HT-29 (cell line): ENCODE measurements at places on chromosomes 4 and X.
A peak's percentile ranks its signal among the peaks of the same experiment; 100 is the strongest.

DNA sequence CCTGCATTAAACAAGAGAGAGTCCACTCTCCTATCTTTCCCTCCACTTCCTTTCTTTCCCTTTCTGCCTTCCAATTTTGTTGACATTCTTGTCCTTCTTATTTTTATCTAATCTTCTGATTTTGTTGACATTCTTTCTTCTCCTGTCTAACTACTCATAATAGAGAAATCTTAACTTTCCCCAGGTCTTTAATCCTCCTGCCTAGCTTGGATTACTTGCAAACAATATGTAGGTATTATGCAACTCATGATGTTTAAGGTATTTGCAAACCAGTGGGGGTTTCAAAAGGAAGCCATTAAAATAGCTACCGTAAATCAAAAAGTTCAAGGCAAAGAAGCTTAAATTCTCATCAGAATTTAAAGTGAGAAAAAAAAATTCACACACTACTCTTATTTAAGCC lies 53.9 kb downstream of the PROM1 start:
- no peak for DNase-seq

GRCh38 chrX:12021698-12022097 lies 116.6 kb upstream of the FRMPD4 start:
- no peak for DNase-seq

DNA sequence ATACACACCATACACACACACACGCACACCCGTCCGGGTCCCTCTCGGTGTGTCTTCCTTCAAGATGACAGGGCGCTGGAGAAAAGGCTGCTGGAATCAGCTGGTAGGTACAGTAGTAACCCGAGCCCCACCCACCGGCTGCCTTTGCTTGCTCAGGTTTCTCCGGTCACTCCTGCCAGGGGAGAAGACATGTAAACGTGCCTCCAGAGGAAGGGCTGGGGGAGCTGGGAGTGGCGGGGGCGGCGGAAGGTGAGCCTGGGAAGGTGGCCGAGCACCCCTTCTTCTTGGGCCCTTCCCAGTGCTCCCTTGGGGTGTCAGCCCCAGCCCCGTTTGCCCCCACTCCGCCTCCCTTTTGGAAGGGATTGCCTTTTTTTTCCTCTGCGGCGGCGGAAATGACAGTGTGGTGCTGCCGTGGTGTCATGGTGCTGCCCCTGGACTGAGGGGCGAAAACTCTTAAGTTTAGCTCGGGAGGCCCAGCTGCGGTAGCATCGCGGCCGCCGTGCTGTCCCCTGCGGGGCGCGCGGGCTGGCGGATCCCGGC lies at the start of gene MID2:
Gene MID2, plus strand, starts transcription at position 169 of the 540 bp plus-strand sequence. CDS start 561 bp downstream, outside the sequence.
- peak; percentile 52 for DNase-seq

DNA sequence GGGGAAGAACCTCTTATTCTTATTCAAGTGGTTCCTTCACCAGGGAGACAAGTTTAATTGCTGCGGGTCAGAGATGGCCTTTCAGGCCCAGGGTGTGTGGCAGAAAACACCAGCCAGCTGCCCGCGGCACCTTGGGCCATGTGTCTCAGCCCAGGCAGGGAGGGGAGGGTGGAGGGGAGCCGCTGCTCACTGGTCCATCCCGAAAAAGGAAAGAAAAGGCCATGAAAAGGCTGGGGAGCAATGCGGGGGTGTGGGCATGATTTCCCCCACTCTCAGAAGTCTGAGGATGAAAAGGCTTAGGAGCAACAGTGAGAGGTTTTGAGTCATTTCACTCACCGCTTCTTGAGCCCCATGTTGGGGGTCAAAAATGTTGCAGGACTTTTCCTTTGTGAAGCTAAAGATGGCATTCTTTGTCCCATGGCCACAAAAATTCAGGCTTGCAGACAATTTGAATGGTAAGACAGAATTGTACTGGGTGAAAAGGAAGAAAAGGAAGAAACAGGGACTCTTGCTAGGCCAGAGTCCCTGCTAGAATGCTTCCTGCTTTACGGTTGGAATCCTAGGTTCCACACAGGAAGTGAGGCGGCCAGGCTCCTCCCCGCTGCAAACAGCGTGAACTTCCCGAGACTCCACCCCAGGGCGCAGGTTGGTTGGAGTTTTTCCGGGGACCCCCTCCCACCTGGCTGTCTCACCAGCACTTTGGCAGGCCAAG lies 17.4 kb upstream of the FAM47E start:
- peak; percentile 76 for DNase-seq

DNA sequence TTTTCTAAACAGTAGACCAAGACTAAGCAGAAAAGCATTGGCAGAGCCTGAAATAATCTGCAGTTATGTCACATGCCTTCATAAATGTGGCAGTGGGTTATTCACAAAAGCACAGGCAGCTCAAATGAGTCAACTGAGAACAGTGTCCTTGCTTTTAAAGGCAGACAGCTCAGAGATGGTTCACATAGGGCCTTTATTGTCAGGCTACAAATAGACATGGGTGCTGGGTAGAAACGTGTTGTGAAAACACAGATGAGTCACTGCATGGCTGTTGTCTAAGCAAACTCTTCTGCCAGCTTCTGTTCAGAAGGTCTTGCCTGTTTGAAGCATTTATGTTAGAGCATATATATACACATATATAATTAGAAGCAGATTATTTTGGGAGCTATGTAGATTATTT lies 118.0 kb downstream of the SLC4A4 start:
- DNase-seq: peak; percentile 13

DNA sequence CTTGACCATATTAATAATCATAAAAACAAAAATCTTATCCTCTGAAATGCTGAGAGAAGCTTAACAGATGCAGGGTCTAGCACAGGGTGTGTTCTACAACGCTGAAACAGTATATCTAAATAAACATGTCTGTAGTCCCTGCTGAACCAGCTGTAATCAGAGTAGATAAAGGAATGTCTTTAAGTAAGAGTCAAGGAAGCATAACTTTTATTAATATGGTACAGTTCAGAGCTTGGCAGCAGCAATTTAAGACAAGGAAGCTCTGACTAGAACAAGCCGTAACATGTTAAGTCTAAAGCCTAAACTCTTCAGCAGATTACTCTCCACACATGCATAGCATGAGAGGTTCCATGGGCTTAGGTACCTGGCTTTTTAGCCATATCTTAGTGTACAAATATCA lies 36.1 kb downstream of the NFKB1 start:
- DNase-seq: no peak

DNA sequence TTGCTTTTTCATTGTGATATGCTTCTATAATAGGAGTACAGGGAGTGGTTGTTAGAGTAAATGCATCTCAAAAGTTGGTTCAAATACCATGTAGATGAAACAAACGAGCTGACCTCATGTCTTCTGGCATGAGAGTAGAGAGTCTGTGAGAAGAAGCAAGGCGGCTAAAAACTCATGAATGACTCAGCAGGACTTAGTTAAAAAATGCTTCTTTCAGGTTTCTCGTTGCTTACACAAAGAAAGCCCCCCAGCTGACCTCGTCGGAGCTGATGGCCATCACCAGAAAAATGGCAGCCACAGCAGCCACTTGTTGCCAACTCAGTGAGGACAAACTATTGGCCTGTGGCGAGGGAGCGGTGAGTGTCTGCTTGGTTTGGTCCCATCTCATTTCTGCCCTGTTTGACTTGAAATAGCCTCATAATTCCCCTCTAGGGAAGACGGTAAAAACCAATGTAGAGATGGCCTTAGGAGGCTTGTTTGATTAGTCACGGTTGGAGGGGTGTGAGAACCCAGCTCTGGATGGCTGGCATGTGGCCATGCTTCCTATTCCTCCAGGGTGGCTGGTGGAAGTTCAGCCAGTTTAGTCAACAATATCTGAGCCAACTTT lies 14.5 kb downstream of the AFP start:
- DNase-seq: no peak

GRCh38 chr4:42995343-42995944 lies 102.9 kb downstream of the GRXCR1 start:
- peak; percentile 23 for DNase-seq

DNA sequence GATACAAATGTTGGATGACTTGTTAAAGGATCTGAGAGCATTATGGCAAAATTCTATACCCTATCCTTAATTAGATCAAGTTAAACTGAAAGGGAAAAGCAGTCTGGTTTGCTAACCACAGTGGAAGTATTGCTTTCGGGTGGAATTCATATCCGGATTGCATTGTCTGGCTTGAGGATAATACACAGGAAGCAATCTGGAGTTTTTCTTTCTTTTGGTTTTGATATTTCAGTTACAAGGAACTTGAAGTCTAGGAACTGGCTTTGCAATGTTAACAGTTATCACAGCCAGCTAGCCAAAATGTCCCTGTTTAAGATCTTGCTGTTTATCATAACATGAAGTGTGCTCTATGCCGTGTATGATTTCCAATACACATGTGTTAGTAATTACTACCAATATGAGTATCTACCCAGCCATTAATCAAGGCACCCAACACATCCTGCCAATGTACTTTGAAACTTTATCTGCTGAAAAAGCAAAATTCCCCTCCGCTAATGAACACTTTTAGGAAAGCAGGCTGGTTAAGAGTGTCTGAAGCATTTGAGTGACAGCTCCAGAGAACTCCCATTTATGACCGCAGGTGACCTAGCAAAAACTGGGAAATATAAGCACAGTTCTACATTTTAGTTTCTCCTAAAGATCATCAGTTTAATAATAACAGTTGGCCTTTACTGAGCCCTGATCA lies 146.4 kb downstream of the PALLD start:
- no peak for DNase-seq

GRCh38 chr4:179165000-179165738 lies 1722.9 kb upstream of the AGA start:
- DNase-seq: no peak

GRCh38 chr4:87414816-87415215 lies 7.6 kb upstream of the NUDT9 start:
- no peak for DNase-seq

DNA sequence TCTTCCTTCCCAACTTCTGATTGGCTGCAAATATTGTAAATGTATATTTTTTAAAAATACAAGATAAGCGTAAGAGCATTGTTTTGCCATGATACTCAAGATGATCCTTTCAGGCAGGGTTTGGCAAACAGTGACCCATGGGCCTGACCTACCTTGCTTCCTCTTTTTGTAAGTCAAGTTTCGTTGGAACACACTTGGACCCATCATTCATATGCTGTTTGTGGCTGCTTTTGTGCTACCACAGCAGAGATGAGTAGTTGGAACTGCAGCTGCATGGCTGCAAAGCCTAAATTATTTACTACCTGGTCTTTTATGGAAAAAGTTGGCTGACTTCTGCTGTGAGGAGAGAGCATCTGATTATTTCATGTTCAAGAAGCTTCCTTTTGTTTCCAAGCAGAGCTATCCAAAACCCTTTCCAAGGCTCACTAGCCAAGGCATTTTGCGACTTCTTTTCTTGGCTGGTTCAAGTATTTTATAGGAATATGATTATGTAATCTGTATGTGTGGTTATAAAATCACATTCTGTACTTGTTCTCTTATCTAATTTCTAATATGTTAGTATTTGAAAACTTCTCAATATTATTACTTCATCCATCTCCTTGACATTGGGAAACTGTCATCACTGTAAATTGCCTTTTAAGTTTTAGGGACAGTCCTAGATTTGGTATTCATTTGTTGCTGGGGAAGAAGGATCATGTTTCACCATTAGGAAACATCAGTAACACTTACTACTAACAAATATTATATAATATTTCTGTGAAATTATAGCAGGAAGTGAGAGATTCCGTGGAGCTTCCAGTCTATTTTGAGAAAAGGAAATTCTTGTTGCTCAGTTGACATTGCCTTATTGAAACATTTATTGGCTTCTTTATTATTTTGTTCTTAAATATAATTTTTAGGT lies 109.2 kb downstream of the ARHGAP10 start:
- DNase-seq: no peak

DNA sequence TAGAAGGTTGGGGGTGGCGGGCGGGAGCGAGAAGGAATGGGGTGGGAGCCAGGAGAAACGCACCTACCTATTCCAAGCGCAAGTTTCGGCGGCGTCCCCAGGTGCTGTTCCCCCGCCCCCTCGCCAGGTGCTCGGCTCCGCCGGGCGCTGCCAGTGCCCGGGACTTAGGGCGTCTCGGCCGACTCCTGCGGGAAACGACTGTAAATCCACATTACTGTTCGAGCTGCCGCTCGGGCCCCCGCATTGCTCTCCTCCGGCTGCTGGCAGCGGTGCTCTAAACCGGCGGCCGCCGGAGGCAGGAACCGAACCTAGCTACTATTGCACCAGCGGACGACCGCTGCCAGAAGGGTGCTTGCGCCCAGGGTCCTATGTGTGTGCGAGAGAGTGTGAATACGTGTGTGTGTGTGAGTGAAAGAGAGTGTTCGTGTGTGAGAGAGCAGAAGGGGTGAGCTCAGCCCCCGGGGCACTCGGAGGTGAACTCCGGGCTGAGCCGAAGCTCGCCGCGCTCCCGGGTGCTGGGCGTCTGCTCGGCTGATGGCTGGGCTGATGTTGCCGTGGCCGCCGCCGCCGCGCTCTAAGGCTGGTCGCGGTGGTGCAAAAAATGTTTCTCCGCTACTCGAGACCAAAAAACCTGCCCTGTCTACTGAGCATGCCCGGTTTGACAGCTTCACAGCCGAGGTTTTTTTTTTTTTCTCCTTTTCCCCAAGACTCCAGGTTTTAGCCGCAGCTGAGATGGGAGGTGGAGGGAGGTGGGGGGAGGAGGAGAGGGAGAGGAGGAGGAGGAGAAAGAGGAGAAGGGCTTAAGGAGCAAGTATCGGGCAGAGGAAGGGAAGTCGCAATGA lies 115.7 kb upstream of the TEX13C start:
- no peak for DNase-seq

DNA sequence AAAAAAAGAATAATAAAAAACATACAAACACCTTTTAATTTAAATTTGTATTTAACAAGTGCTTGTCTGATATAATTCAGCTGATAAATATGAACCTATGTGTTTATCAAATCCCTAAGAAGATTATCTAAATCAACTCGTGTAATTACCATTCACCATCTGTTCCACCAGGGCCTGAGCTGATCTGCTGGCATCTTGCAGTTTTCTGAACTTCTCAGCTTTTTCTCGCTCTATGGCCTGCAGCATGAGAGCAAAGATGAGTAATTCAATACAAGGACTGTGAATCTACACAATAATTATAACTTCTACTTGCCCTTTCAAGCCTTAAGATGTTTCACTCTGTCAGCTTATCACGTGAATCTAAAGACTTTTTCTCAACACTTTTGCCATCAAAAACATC lies 709.7 kb downstream of the DMD start:
- no peak for DNase-seq

DNA sequence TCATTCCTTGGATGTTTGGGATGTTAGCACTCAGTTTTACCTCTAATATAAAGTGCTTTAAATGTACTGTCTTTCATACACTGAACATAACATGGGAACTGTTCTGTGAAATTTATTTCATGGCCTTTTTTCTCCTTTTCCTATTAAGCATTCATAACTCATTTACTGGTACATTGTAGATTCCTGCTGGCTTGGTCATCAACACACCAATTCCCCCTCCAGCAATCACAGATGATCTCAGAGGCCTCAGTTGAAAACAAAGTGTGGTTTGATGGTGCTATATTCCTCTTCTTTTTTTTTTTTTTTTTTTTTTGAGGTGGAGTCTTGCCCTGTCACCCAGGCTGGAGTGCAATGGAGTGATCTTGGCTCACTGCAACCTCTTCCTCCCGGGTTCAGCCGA lies 61.9 kb upstream of the FAM47B start:
- DNase-seq: no peak

DNA sequence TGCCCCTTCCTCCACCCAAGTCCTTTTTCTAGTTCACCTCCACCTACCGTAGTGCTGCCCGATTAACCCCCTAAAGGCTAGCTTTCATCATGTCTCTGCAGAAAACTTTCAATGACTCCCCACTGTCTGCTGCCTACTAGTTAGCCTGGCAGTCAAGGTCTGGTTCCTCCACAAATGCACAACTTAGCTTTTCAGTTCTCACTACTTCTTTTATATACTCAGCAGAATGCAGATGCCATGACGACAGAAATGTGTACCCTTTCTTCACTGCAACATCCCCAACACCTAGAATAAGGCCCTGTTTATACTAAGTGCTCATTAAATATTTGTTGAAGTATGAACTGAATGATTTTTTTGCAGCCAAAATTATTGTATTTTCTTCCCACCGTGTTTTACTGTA lies 30.9 kb upstream of the RASGEF1B start:
- DNase-seq: no peak
